ENCODE measurements at places on chromosomes 7 and 10.

- no peak for DNase-seq
Measured at GRCh38 chr10:34168439-34168838, 646.7 kb downstream of the PARD3 start.

GRCh38 chr7:4268040-4268965 lies 413.8 kb upstream of the FOXK1 start:
- no peak for DNase-seq

GRCh38 chr7:8209353-8209752 lies 52.6 kb downstream of the ICA1 start:
- no peak for DNase-seq

- no peak for DNase-seq
Measured at GRCh38 chr7:139246905-139247304, 15.9 kb downstream of the UBN2 start.

- no peak for DNase-seq
Measured at GRCh38 chr7:40793132-40793531, 658.3 kb downstream of the SUGCT start.

- DNase-seq: no peak
Measured at GRCh38 chr10:125201791-125202622, 41.6 kb upstream of the CTBP2 start.

GRCh38 chr10:103124420-103125096 lies 68.5 kb downstream of the NT5C2 start:
- no peak for DNase-seq

- no peak for DNase-seq
Measured at GRCh38 chr10:77555591-77556212, 81.9 kb downstream of the KCNMA1 start.

DNA sequence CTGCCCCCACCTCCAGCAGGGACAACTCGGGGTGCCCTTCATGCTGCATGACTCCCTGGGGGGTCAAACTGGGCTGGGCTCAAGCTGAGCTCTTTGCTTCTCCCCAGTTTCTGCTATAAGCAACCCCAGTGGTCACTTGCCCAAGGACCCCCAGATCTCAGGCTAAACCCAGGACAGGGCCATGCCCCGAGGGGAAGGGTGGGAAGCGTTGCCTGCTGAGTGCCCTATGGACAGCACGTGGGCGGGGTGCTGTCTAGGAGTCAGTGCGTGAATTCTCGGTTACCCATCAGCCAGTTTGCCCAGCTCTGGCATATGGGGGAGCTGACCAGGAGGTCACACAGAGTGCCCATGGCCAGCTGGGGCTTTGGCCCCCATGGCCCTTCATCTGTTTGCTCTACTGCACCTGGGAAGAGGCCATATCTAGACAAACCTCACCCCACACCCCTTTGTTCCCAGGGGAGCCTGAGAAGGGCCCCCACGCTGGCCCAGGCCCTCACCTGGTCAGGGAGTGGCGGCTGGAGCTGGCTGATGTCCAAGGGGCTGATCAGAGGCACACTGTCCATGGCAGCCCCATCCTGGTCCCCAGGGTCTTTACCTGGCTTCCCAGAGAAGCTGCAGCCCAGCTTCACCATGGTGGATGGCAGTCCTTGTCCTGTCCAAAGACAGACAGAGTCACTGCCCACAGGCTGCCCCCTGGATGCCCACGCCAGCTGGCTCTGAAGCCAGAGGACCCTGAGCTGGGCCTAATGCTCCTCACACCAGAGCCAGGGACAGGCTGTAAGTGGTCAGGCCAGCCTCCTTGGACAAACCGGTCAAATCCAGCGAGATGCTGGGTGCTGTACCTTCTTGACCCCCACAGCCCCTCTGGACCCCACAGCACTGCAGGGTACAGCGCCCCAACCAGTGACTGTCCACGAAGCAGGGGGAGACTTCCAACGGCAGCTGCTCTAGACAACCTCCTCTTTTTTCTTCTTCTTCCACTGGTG lies 8.0 kb downstream of the CALY start:
- no peak for DNase-seq

- DNase-seq: no peak
Measured at GRCh38 chr10:4701016-4701415, 125.0 kb upstream of the AKR1E2 start.

GRCh38 chr7:16356301-16356958 lies 64.9 kb downstream of the CRPPA start:
- no peak for DNase-seq

DNA sequence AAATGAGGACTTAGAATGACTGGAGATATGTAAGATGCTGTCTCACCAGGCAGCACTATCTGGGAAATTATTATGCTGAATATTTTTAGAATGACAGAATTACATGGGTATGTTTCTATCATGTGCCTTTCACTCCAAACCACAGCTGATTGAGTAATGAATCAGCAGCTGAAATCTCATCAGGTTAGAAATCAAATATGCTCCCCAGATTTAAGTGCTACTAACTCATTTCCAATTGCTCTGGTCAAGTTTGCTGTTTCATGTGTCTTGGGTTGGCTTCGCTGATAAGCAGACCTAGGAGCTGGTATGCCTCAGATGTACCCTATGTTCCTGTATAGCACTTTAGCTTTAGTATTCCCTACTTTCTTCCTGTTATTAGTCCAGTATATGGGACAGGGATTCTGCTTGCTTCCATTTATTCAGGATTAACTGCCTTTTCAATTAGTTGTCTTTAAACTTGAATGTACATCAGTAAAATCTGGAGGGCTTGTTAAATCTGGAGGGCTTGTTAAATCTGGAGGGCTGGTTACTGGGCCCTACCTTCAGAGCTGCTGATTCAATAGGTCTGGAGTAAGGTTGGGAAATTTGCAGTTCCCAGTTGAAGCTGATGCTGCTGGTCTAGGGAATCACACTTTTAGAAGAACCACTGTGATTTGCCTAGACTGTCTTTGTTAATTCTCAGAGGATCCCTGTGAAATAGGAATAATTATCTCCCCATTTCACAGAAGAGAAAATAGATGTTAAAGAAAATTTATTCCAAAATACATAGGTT lies 172.9 kb downstream of the DKK1 start:
- DNase-seq: no peak

DNA sequence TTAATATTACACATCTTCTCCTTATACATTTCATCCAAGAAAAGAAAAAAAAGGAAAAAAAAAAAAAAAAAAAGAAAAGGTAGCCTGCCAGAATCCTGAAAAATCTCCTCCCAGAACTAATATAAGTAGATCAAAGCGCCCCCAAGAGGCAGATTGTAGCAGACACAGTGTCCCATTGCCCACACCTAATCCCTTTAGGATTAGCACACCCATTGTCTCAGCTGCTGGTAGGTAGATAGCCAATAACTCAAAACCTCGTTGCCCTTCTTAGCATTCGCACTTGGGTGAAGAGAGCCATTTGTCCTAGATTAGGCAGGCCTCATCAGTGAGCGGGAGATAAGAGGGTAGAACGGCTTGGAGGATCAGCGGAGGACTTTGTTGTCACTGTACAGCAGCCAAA lies 100.2 kb upstream of the SORCS1 start:
- DNase-seq: no peak

- DNase-seq: no peak
Measured at GRCh38 chr7:30430777-30431176, 47.8 kb downstream of the NOD1 start.

DNA sequence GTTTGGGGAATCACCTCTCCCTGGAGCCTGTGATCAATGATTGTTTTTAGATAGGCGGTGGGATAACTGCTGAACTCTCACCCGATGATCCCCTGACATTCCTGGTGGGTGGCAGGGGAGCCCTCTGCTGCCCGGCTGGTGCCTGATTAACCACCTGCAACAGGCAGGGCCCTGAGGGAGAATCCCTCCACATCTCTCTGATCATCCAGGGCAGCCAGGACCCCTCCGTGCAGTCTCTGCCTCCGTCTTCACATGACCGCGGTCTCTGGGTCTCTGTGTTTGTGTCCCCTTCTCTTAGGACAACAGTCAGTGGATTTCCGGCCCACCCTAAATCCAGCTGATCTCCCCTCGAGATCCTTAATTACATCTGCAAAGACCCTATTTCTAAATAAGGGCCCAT lies 17.4 kb downstream of the CALML5 start:
- no peak for DNase-seq

- DNase-seq: no peak
Measured at GRCh38 chr7:219581-220150, 27.3 kb downstream of the FAM20C start.

GRCh38 chr10:33122014-33122809 lies 164.2 kb upstream of the ITGB1 start:
- peak; percentile 21 for DNase-seq

GRCh38 chr10:86535132-86535882 lies 13.7 kb upstream of the WAPL start:
- DNase-seq: peak; percentile 44

GRCh38 chr10:53162856-53163255 lies 390.3 kb upstream of the MBL2 start:
- DNase-seq: no peak

- no peak for DNase-seq
Measured at GRCh38 chr7:64733550-64734240, 60.5 kb upstream of the ZNF138 start.
